EL (cell line): ENCODE measurements at places on chromosomes 7 and 10.

DNA sequence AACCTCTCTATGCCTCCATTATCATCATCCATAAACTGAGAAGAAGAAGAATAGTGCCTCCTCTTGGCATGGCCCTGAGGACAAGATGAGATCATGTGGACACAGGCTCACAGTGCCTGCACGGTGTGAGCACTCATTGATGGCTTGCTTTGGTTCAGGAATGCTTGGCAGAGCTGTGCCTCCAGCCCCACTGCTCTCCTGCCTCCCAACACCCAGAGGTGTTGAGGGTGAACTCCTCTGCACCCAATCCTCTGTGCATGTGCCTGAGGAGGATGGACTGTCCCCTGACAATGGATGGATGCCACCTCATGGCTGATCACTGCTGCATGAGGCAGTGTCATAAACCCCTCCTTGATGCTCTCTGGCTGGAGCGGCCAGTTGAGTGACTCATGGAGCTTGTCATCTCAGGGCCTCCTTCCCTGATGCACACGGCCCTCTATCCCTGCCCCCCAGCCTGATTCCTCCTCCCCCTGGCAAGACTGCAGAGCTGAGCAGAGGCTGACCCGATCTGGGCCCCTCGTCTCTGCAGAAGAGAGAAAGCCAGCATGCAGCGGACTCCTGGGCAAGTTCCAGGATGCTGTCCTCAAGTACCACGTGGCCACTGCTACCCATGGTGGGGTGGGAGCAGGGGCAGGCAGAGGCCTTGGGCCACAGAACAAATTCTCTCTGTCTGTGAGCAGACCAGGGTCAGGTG, 136.3 kb downstream of the KCNMA1 start:
- DNase-seq, result peak; percentile 98

DNA sequence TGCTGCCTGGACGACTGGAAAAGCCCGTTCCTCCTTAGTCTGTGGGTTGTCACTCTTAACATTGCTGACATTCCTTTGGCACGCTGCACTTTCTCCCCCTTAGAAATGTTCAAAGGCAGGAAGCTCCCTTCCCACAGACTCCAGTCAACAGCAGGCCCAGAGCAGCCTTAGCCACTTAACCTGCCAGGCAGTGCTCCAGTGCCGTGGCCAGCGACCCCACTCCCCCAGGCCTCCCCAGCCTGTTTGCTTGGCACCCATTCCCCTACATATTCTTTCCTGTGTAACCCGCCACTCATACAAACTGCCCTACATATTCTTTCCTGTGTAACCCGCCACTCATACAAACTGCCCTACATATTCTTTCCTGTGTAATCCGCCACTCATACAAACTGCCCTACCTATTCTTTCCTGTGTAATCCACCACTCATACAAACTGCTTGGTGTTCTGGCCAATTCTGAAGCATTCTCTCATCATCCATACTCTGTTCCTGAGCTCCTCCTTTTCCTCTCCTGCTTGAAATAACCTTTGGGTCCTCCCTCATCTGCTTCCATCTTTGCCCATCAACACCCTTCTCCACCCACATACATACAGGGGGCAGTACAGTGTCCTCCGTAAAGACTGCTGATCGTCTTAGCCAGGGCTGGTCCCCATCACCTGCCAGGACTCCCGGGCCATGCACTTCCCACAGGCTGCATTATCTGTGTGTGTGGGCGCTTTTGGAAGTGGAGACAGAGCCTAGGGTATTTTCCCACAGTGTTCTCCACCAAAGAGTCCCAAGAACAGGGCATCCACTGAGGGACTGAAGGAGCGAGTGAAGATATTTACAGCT, 57.3 kb downstream of the ADARB2 start:
- no peak for DNase-seq

DNA sequence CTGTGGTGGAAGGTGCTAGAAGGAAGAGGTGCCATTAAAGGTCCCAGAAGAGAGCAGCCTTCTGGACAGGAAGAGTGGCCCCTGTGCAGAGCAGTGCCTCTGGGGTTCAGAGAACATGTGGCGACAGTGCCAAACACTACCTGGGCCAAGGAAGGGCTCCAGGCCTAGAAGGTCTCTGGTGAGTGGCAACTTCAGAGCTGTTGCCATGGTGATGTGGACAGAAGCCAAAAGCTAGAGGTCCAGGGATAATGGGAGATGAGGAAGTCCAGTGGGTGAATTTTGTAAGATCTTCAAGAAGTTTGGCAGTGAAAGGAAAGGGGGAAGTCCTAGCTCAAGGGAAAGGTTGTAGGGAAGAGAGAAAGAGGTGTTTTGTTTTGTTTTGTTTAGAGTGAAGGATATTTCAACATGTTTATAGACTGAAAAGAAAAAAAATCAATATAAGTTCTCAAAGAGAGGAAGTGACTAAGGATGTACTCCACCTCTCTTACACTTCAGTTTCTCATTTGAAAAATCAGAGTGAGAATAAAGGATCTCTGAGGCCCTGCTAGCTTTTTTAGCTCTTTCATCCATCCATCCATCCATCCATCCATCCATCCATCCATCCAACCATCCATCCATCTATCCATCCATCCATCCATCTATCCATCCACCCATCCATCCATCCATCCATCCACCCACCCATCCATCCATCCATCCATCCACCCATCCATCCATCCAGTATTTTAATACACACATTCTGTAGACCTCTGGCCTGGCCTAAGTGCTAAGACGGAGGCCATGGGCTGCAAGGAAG, 77.1 kb upstream of the DUSP5 start:
- peak; percentile 52 for DNase-seq

GRCh38 chr7:157827045-157827862, 490.4 kb downstream of the DNAJB6 start:
- no peak for DNase-seq

- no peak for DNase-seq
Measured at GRCh38 chr10:90977162-90977854, 56.4 kb upstream of the ANKRD1 start.

- DNase-seq, result no peak
Measured at GRCh38 chr10:131419797-131420196, 108.3 kb upstream of the TCERG1L start.

GRCh38 chr7:36275735-36276284, 113.9 kb upstream of the ANLN start:
- DNase-seq, result no peak
